ENCODE measurements at places on chromosomes 13 and 19.

DNA sequence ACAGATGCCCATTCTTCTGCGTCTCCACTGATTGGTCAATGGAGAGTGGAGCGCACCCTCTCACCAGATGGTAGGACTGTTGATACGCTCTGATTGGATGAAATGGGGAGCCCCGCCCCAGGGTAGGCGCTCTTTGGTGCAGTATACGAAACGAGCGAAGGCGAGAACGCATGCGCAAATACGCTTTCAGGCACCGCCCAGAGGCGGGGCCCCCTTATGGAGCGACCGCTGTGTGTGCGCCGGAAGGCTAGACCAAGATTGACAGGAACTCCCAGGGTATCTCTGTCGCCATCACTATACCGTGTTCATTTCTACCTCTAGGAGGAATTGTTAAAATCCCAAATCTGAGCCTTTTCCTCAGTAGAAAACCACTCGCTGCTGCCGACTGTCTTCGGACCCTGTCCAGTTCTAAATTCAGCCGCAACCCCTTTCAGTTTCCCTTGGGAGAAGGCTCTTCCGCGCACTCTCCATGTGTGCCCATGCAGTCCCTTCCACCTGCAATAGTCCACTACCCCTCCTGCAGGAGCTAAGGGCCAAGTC is 720 bp upstream of the HNRNPL start:
- DNase-seq, result no peak

DNA sequence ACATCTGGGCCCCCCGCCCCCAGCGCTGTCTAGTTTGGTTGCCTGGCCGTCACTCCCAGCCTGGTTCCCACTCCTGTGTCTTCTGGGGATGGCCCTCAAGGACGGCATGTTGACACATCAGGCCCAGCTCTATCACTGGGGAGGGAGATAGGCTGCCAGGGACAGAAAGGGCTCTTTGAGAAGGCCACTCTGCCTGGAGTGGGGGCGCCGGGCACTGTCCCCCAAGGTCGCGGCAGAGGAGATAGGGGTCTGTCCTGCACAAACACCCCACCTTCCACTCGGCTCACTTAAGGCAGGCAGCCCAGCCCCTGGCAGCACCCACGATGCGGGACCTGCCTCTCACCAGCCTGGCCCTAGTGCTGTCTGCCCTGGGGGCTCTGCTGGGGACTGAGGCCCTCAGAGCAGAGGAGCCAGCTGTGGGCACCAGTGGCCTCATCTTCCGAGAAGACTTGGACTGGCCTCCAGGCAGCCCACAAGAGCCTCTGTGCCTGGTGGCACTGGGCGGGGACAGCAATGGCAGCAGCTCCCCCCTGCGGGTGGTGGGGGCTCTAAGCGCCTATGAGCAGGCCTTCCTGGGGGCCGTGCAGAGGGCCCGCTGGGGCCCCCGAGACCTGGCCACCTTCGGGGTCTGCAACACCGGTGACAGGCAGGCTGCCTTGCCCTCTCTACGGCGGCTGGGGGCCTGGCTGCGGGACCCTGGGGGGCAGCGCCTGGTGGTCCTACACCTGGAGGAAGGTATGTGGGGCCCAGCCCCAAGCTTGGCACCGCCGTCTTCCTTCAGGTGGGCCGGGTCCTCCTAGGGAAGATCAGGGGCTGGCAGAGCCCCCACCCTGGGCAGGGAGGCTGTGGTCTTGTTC is at the start of gene AMH:
Gene AMH, plus strand, starts transcription at position 314 of the 857 bp plus-strand sequence. Its CDS starts 10 bp downstream, at position 324.
- DNase-seq, result no peak

DNA sequence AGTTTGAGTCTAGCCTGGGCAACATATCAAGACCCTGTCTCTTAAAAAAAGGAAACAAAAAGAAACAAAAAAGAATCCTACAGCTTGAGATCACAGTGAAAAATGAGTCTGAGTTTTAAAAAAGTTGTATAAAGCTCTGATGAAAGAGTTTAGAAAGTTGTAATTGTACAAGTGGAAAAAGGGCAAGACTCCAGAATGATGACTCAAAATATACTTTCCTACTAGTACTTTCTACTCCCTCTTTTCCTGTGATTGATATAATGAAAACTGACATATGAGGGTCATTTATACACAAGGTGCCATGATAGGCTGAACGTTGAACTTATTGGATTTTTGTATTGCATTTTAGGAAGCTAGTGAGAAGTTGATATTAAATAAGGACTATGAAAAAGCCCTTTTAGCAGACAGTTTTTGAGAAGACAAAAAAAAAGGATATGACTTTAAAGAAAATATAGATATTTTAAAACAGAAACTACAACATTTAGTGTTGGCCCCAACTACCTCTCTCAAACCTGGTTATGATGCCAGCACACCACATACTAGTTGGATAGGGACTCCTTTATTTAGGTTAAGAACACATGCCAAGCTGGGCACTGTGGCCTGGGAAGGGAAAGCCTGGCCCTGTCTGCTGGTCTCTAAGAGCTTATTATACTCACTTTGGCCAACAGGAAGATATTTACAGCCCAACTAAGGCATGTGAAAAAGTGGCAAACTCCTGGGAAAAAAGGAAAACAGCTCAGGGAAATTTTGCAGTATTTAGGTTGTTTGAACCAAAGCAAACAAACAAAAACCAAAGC is 116.6 kb downstream of the KL start:
- no peak for DNase-seq

- no peak for DNase-seq
These were observed 332.1 kb downstream of the HS6ST3 start for GRCh38 chr13:96422002-96422401.

GRCh38 chr13:39788102-39788501 is 132.6 kb downstream of the COG6 start:
- DNase-seq, result no peak
